Muscle of back (tissue), 13 donors: ENCODE measurements at places on chromosomes 6 and 20.

DNA sequence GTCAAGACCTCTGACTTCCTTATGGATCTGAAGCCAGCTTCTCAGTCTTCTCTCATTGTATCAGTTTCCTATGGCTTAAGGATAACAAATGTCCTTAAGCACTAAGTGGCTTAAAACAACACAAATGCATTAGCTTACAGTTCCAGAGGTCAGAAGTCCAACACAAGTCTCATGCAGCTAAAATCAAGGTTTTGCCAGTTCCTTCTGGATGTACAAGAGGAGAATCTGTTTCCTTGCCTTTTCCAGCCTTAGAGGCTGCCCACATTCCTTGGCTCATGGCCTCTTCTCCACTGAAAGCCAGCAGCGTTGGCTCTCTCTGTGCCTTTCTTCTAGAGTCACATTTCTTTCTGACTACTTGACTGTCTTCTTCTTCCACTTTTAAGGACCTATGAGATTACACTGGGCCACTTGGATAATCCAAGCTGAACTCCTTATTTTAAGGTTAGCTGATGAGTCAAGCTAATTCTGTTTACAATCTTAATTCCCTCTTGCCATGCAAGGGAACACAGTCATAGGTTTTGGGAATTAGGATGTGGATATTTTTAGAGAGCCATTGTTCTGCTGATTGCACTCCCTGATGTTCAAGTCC, 179.0 kb downstream of the BCAS1 start:
- no peak for DNase-seq

GRCh38 chr20:56443654-56444540, 24.5 kb upstream of the RTF2 start:
- DNase-seq, result no peak

DNA sequence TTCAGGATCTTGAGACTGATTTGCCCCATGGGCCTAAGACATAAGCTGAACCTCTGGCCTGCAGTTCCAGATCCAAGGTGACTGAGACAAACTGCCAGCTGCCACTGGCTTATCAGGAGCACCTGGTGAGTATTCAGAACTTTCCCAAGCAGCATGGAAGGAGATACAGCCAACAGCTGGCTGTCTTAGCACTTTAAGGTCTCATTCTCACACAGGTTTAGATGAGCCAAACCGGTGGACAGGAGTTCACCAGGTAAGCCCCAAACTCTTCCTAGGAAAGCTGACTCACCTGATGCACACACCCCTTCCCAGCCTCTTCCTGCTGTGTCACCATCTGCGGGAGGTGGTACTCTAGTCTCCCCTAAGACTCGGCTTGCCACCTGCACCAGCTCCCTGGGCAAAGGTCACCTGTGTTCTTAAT, at the start of gene BANF2:
BANF2 (plus strand) TSS at position 36 of the 421 bp plus-strand sequence. CDS start 25,060 bp downstream, outside the sequence.
- no peak for DNase-seq

DNA sequence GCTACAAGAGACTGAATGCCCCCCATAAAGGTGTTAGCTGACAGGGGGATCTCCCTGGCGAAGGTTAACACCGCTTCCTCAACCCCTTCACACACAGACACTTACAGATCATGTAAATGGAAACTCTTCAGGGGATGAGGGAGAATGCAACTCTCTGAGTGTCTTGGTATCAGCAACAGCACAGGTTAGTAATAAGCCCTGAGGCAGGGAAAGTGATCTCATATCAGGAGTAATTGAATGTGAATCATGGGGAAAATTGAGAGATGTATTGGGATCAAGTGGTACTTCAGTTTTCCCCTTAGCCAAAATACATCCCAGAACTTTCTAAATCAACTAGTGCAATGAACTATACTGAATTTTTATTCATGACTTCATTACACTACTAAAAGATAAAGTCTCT, 23.8 kb downstream of the OR2J3 start:
- no peak for DNase-seq

GRCh38 chr6:75818098-75818855, 69.2 kb downstream of the MYO6 start:
- DNase-seq, result no peak

- peak; percentile 24 for DNase-seq
Observed at GRCh38 chr6:88641178-88641903, 322.1 kb downstream of the RNGTT start.

GRCh38 chr6:67391955-67392354, 1243.1 kb upstream of the ADGRB3 start:
- DNase-seq, result no peak

GRCh38 chr6:166488076-166488685, 98.3 kb downstream of the RAMACL start:
- DNase-seq, result peak; percentile 76

- DNase-seq, result peak; percentile 6
Observed at GRCh38 chr20:33964441-33964840, 29.3 kb upstream of the RALY start.

DNA sequence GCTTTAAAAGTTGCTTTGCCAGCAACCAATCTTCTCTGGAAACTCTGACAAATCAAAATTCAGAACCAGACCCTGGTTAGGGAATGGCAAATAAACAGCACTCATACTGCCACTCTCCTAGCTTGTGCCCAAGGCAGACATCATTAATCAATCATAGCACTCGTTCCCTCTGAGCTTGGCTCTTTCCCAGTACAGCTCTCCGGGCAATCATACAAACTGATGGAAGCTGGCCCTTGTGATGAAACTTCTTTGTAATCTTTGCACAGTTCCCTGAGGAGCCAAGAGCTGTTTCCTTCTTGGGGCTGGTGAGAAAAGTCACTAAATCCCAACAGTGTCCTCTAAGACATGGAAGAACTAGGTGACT, 34.7 kb downstream of the KIAA1755 start:
- no peak for DNase-seq

DNA sequence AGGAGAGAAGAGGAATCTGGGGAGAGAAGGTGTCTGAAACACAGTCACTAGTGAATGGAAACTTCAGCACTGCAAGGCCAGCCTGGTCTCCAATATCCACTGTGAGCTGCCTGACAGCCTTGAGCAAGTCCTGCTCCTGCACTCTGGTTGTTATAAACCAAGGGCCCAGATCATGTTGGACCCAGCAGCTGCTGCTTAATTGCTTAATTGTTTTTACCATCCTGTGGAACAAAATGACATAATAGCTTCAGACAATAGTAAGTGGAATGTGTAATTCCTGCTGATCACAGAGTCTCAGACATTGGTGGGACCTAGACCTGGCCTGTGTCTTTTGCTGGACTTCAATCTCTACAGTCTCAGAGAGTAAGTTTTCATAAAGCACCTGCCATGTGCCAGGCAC, 833.7 kb downstream of the TFAP2A start:
- no peak for DNase-seq

- DNase-seq, result no peak
Observed at GRCh38 chr20:24465730-24466129, 3.7 kb upstream of the SYNDIG1 start.

DNA sequence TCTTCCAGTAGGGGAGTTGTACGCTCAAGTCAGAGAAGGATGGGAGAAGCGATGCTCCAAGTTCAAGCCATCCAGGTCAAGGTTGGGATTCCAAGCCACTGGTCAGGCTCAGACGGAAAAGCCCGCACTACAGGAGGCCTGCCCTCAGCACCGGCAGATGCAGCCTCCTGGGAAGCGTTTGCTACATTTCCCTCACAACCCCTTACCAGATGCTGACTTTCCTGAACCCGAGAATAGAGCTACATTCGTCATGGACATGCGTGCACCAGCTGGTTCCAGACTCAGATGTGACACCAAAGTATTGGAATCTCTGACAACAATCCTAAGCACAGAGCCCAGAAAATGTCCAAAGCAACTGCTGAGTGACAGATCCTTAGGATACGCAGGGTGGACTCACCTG, 174.8 kb downstream of the SASH1 start:
- DNase-seq, result no peak

GRCh38 chr20:31637660-31638059, at the start of gene COX4I2:
Gene COX4I2, plus strand, starts transcription at chr20:31637912. Its CDS starts 1,106 bp downstream, at chr20:31639018.
- DNase-seq, result no peak

DNA sequence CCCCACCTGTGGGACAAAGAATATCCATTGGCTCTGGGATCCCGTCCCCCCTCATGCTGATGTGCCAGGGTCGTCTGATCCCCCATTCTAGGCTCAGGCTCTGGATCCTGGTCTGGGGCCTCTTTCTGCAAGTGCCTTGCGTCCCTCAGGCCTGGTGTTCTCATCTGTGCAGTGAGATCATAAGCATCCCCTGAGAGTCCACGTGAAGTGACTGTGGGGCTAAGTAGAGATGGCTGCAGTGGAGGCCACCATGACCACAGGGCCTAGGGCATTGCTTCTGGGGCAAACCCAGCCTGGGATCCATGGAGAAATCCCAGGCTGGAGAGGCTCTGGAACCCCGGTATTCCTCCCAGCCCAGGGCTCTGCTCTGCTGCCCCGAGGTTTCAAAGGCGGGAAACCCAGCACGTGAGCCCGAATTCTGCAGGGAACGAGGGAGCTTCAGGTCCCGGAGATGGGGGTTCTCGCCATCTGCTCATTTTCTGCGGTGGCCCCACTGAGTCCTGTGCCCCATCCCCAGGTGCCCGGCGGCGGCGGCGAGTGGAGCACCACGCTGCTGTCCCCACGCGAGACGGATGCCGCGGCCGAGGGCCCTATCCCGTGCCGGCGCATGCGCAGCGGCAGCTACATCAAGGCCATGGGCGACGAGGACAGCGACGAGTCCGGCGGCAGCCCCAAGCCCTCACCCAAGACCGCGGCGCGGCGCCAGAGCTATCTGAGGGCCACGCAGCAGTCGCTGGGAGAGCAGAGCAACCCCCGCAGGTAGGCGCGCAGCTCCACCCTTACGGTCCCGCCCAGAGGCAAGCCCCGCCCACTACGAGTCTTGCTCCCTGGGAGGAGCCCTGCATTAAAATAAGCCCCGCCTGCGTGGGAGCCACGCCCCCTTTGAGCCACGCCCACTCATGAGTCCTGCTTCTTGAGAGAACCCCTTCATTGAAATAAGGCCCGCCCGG, 105.5 kb upstream of the MYL9 start:
- peak; percentile 62 for DNase-seq

DNA sequence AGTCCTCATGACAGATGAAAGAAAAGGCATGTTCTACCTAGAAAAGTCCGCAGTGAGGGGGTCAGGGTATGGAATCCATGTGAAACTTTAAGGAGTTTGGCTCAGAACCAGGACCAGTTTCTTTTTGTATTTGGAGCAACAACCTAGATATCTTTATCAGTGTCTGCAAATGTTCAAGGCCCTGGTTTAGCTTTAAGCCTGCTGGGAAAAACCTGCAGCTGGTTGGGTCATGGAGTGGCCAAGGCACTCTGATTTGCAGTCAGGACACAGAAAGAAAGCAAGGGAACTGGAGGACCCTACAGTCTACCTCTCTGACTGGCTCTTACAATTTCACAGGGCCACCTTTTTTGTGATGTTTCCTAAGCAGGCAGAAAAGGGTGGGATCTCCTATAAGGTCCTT, 33.7 kb downstream of the GSTA2 start:
- DNase-seq, result no peak

DNA sequence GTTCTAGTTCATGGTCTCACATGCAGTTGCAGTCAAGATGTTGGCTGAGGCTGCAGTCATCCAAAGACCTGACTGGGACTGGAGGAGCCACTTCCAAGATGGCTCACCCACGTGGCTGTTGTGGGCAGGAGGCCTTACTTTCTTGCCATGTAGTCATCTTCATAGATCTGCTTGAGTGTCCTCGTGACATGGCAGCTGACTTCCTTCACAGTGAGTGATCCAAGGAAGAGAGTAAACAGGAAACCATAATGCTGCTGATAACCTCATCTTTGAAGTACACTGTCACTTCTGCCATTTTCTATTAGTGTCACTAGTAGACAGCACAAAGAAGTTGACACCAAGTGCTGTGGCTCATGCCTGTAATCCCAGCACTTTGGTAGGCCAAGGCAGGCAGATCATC, 40.1 kb upstream of the AKIRIN2 start:
- no peak for DNase-seq

DNA sequence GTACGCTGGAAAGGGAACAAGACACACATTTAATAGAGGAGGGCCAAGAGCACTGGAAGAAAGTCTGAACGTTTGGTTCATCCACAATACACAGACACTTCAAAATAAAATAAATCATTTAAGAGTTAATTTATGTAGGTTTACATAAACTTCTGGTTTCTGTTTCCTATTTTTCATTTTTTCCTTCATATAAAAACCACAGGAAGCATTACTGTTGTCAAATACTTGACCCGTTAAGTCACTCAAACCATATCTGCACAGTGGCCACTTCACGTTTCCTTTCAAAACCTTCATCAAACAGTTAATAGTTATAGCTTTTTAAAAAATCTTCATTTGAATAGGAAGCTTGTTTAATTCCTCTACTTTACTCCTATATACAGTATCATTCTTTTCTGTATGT, 257.6 kb upstream of the THEMIS start:
- no peak for DNase-seq

DNA sequence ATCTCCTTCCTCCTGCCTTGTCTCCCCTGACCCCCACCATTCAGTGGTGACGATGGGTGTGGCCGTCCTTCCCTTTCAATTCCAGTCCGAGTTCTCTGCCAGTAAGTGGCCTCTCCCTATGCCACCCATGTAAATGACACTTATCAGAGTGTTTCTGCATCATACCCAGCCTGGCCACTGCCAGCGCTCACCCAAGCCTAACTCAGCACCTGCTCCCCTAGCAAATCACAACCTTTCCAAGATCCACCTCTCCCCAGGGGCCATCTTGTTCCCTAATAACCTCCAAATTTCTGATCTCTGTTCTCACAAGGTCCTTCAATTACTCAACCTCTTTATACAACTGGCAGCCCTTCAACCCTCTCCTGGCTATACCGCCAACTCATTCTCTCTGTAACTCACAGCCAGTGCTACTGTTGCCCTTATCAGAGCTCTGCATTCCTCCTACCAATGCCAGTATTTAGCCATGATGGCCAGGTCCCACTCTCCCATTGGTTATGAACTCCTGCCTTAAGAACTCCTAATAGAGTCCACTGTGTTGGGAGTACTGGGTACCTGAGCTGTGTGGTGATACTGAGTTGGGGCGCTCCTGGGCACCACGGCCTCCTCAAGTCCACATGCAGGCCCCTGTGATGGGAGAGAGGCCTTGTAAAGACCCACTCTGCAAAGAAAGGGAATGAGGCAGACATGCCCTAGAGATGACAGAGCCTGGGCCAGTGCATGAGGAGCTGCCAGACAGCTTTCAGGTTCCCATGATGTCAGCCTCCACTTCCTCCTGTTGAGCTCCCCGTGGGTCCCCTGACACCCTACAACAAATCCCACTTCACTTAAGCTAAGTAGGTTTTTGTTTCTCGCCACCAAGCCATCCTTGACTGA, 187.4 kb upstream of the RREB1 start:
- DNase-seq, result no peak

GRCh38 chr6:21099338-21100314, 493.9 kb upstream of the SOX4 start:
- no peak for DNase-seq

DNA sequence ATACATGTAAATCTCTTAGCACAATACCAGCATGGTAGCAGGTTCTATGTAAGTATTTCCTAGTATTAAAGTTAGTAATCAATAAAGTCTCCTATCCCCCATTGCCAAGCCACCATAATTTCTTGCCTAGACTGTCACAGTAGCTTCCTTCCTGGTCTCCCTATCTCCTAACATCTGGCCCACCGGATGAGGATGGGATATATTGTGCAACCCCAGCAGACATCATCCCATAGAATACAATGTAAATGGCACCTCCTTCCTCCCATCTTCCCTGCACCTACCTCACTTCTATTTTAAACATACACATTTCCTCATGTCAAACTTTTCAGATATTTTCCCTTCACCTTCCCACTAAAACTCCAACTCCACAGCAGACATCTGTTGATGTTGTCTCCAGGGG, 3.5 kb upstream of the BTN3A1 start:
- no peak for DNase-seq
